Bronchial epithelial cell (primary cell): ENCODE measurements at places on chromosomes 7 and 10. TPM values are rescaled to one million over a fixed set of nuclear protein-coding genes. Genes with fewer than 3 reads are reported as not detected.

Gene OR9A2
- 0.26 TPM in 1 of 2 replicates, not detected in the other for total RNA-seq

Gene TMEM213
- not detected in 2 replicates for total RNA-seq

Gene MMP21
- not detected in 2 replicates for total RNA-seq

Gene OR6V1
- total RNA-seq, result not detected in 2 replicates

Gene IFIT2
- 0.13 and 0.26 TPM in 2 replicates for total RNA-seq

Gene TRIL
- total RNA-seq, result under 0.01 TPM in 1 of 2 replicates, not detected in the other
